Vagina (tissue), 2 donors: ENCODE measurements at places on chromosomes 12 and 14.

GRCh38 chr12:57473392-57473791 lies 6.3 kb downstream of the ARHGAP9 start:
- no peak for DNase-seq

GRCh38 chr12:72748971-72749370 lies 476.8 kb downstream of the TRHDE start:
- DNase-seq: no peak

- no peak for DNase-seq
These were observed 5.5 kb upstream of the SELPLG start for GRCh38 chr12:108638997-108639822.

GRCh38 chr12:120536064-120536791 lies 2.1 kb downstream of the RNF10 start:
- no peak for DNase-seq

DNA sequence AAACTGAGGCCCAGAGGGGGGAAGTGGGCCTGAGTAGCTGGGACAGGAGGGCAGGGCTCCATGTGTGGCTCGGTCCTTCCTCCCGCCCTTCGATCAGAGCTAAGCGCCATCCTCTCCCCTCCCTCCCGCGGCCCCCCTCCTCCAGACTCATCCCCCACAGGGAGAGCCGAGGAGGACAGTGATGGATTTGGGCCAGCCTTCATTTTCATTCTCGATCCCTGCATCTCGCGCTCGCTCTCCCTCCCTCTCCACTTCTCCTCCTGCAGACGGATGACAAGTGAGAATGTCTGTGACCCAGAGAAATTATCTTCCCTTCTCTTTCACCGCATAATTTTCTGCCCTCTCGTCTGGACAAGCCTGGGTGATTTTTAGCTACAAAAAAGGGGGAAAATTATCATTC lies 183.3 kb downstream of the RBM19 start:
- DNase-seq: no peak

DNA sequence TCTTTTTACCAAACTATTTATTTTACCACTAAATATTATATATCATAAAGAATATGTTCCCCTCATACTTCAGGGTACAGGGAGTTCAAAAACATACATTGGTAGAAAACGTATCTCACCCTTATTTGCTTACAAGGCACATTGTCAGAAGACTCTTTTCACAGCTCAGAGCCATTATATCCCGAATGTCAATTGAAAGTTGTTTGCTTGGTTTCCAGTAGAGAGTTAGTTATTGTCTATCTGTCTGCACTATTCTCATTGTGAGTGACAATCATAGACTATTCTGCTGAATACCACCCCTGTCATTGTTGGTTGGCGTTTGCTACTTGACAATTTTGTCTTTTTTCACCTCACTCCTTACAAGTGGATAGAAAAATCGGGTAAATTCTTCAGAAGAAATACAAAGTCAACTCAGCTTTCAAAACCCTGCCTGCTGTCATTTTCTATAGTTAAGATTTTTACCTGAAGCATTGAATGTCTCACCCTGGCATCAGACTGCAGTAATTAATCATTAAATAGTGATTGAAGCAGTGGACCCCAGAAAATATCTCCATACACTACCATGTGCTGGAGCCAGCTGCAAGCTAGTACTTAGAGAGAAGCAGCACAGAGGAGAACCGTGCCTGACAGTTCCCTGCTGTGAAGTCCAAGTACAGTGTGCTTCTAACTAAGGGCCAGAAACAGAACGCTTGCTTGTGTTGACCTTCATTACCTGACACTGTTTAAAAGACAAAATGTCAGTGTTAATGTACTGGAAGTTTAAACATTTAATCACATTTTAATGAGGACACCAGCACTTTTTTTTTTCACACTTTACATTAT lies 510.6 kb downstream of the RERGL start:
- DNase-seq: no peak

DNA sequence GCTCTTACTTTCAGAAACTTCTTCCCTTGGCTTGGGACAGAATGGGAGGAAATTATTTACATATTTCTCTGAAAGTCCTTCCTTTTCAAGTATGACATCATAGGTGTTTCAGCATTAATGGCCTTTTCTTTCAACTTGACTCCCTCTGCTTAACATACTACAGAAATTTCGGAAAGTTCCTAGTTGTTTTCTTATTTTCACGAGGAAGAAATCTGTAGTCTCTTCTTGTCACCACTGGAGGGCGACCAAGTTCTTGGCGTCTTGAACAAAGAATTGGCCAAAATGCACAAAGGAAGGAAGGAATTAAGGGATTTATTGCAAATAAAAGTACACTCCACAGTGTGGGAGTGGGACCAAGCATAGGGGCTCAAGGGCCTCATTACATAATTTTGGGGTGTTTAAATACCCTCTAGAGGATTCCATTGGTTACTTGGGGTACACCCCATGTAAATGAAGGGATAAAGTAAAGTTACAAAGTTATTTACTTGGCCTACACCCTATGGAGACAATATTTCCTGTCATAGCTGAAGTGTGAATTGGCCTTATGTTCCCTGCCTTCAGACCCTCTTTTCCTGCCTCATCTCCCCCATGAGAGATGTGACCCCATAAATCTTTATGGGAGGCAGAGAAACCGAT lies 70.4 kb downstream of the RPL10L start:
- DNase-seq: no peak

- DNase-seq: no peak
These were observed 131.7 kb upstream of the CPNE8 start for GRCh38 chr12:39037115-39037514.

- DNase-seq: no peak
These were observed 101.8 kb downstream of the TNFAIP2 start for GRCh38 chr14:103225062-103225461.

- DNase-seq: no peak
These were observed 291.3 kb upstream of the PRKD1 start for GRCh38 chr14:30218907-30219306.

- no peak for DNase-seq
These were observed 2.0 kb upstream of the WSCD2 start for GRCh38 chr12:108126990-108127501.

DNA sequence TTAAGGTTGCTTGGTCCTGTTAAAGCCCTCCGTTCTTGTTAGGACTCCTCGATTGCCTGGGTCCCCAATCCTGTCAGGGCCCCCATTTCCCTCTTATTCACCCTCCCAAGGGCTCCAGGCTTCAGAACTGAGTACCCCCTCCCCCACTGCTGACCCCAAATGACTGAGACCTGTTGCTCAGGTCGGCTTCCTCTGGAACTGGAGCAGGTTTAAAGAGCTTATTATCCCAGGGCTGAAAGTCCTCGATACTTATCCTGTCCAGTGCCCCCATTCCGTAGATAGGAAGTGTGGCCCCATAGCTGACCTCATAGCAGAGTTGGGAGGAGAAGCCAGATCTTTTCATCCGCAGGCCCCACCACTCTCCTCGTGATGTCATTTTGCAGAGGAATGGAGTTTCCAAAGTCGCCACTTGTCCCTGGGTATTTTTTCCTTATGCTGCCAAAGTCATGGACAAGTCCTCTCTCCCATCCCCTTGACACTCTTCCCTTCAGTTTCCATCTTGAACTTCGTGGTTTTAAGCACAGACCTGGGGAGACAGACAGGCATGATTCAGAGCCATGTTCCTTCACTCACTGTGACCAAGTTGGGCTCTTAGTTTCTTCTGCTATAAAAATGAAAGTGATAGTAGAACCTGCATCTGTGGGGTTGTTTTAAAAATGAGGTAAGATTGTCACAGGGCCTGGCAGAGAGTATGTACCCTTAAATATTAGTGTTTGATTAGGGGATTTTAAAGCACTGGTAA lies 1.2 kb downstream of the USP30 start:
- no peak for DNase-seq

DNA sequence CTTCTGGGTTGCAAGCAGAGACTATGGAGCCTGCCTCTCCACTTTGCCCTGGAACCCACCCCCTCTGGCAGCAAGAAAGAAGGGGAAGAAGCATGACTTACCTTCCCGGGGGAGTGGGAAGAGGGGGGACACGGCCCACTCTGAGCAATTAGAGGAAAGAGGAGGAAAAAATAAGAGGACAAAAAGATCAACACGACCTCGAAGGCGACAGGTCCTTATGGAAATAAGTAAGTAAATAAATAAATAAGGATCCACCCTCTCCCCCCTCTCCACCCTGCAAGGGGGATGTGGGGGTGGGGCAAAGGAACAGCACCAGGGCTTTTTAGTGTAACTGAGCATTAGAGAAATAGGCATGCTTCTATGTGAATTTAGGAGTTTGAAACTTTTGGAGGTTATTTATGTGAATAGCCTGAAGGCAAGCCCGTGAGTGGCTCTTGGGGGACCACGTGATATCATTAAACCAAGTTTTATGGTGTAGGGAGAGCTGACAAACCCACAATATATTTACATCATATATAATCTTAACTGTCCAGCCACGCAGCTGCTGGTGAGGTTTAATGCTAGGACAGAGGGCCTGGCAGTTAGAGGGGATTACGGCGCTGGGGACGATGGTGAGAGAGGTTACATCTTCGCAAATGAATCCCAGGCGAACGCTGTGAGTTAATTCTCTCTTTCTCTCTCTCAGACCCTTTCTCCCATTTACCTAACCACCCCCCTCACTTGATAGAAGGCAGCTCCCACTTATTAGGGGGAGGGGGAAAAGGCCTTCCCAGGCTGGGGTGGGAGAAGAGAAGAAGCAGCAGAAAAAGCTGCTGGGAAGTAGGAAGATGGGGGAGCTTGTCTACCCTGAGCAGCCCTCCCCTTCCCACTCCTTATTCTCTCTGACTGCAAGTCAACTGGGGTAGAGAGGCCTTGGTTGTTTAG lies 4.8 kb downstream of the HOXC5 start:
- DNase-seq: no peak

DNA sequence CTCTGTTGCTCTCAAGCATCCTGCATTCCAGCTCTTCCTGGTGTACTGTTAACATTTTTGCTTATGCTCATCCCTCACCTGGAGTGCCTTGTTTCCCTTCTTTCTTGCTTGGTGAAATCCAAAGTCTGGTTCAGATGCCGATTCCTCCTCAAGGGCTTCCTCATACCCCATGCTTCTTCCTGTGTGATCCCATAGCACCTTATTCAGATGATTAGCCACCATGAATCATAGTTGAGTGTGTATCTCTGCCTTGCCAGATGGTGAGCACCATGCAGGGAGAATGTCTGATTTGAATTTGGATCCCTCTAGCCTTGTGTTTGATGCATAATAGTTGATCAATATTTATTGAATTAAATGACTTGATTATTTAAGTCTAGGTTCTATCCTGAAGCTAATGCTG lies 39.4 kb upstream of the ANO4 start:
- DNase-seq: no peak

- no peak for DNase-seq
These were observed 127.7 kb upstream of the FOXN3 start for GRCh38 chr14:89544636-89545301.

- peak; percentile 71 for DNase-seq
These were observed 210.1 kb upstream of the EEA1 start for GRCh38 chr12:93139028-93139665.

GRCh38 chr14:64706593-64707193 lies 2.5 kb downstream of the PLEKHG3 start:
- no peak for DNase-seq

DNA sequence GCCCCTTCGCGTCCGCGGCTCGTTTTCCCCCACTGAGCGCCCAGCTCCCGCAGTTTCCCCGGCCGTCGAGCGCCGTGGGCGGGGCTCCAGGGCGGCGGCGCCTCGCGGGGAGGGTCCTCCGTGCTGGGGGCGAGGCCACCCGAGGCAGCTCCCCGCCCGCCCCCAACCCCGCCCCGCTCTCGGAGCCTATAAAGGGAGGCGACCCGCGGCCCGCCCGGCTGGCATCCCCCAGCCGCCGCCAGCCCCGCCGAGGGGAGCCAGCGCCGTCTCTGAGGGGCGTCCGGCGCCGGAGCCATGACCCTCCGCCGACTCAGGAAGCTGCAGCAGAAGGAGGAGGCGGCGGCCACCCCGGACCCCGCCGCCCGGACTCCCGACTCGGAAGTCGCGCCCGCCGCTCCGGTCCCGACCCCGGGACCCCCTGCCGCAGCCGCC lies at the start of gene TAMALIN:
Gene TAMALIN, plus strand, starts transcription at position 221 of the 432 bp plus-strand sequence. Its CDS starts 74 bp downstream, at position 295.
- DNase-seq: no peak

- DNase-seq: no peak
These were observed 107.5 kb downstream of the PHLDA1 start for GRCh38 chr12:75923964-75924666.

GRCh38 chr14:90109858-90110257 lies 48.1 kb downstream of the KCNK13 start:
- no peak for DNase-seq

DNA sequence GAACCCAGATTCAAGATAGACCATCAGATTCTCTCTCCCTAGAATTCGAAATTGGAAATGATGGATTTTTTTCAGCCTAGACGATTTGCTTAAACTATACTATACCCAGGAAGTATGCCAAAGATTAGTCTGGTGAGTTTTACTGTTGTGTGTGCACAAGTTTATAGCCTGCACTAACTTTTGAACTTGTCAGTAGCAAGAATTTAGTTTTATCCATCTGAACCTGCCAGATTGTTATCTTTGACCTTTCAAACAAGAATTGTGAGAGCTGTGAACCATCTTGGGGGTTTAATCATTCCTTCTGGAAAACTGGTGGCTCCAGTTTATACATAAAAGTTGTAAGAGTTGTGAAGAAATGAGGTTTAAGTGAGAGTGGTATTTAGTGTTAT lies 243.5 kb upstream of the DAAM1 start:
- no peak for DNase-seq

GRCh38 chr12:55700255-55701018 lies 7.3 kb downstream of the ITGA7 start:
- DNase-seq: no peak

DNA sequence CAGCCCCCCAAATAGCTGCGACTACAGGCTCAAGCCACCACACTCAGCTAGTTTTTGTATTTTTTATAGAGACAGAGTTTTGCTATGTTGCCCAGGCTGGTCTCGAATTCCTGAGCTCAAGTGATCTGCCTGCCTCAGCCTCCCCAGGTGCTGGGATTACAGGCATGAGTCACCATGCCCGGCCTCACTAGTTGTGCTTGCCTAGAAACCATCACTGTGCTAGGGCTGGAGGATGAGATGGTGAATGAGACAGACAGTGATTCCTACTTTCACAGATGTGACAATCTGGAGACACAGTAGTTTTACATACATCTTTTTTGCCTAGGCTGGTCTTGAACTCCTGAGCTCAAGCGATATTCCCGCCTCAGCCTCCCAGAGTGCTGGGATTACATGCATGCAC lies 7.5 kb upstream of the MSI1 start:
- DNase-seq: no peak

DNA sequence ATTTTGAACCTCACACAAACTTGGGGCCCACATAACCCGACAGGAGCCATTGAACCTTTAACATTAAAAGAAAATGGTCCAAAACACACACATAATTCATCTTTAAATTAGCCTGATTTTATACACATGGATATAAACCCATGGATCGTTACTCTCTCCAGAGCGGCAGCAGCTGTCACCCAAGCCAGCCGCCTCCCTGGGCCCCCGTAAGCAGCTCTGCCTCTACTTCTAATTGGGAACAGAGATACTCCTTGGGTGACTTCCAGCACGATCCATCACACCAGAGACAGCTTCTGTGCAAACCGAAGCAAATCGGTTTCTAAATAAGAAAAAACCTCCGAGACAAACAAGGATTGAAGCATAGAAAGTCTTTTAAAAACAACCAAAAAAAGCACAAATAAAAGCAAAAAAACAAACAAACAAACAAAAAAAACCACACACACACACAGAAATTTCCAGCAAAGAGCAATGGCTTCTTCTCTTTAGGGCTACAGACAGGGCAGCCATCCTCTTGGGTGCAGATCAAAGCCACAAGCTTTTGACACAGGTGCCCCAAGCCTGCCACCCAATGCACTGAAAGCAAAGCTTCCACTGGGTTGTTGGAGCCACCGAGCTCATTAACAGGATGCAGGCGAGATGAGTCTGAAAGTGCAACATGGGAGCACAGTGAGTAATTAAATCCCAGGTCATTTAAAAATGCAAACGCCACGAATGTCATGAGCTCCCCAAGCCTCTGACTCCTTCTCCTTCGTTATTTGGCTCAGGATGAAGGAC lies 156.9 kb downstream of the DPF3 start:
- DNase-seq: no peak
